ENCODE measurements at places on chromosomes 2 and 18.

- no peak for DNase-seq
These were observed 165.1 kb downstream of the RPIA start for GRCh38 chr2:88856409-88857135.

DNA sequence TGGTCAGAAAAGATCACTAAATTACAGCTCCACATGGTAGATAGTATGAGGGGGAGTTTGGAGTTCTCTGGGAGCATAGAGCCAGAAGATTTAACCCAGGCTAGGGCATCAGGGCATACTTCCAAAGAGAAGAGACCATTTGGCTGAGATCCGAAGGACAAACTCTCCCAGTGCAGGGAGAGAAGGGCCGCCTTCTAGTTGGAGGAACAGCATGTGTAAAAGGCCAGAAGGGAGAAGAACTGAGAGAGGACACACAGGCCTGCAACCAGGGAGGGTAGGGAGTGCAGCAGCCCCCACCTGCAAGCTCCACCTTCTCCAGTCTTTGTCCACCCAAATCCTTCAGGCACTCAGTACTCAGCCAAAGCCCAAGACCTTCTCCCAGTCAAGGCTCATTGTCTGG, 182.0 kb downstream of the GFPT1 start:
- no peak for DNase-seq

DNA sequence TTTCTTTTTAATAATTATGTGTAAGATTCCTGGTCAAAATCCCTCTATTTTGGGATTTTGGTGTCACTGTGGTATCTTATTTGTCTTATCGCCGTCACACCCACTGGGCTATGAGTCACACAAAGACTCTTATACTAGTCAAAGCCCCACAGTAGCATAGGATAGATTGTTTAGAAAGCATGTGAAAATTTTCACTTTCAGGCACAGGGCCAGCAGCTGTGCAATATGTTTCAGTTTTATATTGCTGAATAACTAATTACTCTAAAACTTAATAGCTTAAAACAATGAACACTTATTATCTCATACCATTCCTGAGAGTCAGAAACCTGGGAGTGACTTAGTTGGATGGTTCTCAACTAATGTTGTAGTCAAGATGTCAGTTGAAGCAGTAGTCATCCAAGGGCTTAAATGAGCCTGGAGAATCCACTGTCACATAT, 24.0 kb downstream of the CFAP210 start:
- DNase-seq: no peak

- DNase-seq: peak; percentile 41
These were observed 72.2 kb downstream of the CRIM1 start for GRCh38 chr2:36427790-36428243.

- no peak for DNase-seq
These were observed 603.3 kb upstream of the POU3F3 start for GRCh38 chr2:104250635-104251034.

Measured in HuH-7 (cell line).